Cardiac muscle cell (in vitro differentiated cells and primary cell): ENCODE measurements at places on chromosomes 2 and 18. TPM values are rescaled to one million over a fixed set of nuclear protein-coding genes. Genes with fewer than 3 reads are reported as not detected.

The CIB4 gene
- polyA plus RNA-seq = not detected in 2 replicates

DNA sequence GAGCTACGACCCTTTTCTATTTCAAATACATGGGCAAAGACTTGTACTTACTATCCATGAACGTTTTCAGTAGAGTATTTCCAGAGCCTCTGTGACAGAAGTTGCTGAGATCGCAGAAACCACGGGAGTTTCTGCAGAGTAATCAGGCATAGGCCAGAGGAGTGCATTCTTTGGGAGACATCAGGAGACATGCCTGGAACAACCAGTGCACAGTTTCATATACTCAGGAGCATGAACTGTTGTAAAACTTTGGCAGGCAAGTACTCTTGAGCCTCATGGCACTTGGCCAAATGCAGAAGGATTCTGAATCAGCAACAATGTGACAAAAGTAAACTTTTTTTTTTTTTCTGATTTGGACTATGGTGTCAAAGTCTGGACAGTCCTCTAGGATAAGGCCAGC lies 307.1 kb downstream of the GRB14 start:
- DNase-seq = peak; percentile 29

The DNAJC5G gene
- 4.4 and 7.5 TPM in 2 replicates for polyA plus RNA-seq

DNA sequence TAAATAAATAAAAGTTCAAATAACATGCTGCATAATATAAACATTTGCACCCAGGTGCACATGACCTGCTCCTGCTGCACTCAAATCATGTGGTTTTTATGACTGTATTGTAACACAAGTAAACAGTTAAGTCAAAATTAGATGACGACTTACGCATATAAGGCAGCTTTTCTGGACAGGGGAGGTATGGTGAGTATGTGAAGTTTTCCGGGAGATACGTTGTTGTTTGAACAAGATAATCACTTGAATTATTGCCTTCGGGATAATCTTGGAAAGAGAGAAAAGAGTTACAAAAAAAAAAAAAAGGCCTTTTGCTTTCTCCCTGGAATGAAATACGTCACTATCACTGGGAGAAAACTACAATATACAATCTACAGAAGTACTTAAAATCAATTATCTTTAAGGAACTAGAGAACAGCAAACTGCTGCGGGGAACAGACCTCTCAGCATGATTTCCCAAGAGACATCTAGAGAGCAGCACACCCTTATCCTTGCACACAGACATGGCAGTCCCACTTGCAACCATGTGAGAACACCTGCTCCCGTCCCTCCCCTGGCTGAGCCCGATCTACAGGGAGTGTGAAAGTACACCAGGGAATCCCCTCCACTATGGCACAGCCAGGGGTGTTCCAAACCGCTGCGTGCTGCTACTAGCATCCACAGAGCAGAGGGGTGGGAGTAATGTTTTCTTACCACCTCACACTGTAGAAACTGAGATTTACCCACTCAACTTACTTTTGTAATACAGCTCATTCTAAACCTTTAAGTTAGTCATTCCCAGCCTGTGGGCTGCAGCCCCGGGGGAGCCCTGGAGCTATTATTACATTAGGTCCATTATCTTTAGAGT lies 26.3 kb downstream of the B4GALT6 start:
- no peak for DNase-seq

- no peak for DNase-seq
These were observed 75.1 kb upstream of the MAP4K4 start for GRCh38 chr2:101622210-101623030.
